ENCODE measurements at places on chromosomes 5 and 9.
A peak's percentile ranks its signal among the peaks of the same experiment; 100 is the strongest.

DNA sequence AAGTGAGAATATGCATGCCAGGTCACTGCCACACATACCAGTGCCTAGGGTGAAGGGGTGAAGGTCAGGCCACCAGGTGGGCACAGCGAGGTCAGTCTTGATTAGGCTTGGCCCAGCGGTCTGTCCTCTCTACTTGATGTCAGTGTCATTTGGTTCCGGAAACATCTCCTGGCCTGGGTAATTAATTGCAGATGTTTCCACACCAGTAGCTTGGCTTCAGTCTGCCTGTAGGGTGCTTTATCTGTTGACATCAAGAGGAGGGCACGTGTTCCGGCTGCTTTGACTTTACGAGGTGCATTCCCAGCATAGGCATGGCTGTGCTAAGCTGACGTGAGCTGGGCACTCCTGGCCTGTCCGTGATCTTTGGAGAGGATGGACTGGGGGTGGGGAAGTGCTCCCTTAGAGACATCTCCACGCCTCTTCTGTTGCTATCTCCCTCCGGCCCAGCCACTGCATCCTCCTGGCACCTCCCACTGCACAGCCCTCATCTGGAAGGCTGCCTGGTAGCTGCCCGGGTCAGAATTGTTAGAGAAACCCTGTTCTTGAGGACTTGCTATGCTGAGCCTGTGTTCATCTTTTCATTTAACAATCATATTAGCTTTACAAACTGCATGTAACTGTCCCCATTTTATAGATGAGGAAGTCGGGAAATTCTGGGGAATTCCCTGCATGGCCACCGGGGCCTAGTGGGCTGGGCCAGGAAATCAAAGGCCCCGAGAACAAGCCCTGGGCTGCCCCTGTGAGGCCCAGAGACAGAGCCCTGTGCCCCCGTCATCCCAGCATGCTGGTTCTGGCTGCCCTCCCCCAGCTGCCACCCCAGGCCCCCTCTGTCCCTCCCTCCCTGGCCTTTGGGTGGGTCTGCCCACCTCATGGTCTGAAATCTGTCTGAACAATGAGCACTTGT, 29.1 kb downstream of the JADE2 start:
- H3K27ac ChIP-seq = peak overlapping the region; percentile 86
- no peak overlapping the region for H3K4me3 ChIP-seq
- H3K27me3 ChIP-seq = no peaks in the 10 kb centered on the region
- peaks cover 51% of the 10 kb centered on the region for H3K4me1 ChIP-seq
- DNase-seq = peak; percentile 87

- H3K27ac ChIP-seq = no peak overlapping the region
- H3K4me3 ChIP-seq = no peak overlapping the region
- H3K4me1 ChIP-seq = no peaks in the 10 kb centered on the region
- no peaks in the 10 kb centered on the region for H3K27me3 ChIP-seq
- H3K36me3 ChIP-seq = no peaks in the 10 kb centered on the region
- no peak for DNase-seq
Observed at GRCh38 chr9:135694414-135694813, 4.9 kb downstream of the SOHLH1 start.

DNA sequence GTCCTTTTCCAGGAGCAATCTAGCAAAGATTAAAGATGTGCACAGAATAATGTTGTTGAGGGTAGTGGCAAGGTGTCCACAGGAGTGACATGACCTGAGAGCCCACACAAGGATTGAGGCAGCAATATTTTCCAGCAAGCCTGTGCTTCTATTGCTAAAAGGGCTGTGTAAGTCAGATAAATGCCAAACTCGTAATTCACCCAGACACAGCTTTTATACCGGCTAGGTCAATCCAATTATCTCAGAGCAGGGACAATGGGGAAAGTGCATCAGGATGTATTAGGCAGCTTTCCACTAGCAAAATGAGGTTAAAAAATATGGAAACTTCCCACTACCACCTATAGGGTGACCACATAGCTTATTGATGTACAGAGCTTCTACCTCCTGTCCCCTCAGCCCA, 34.8 kb upstream of the RAB3C start:
- H3K36me3 ChIP-seq = no peaks in the 10 kb centered on the region
- no peak for DNase-seq
- no peaks in the 10 kb centered on the region for H3K27me3 ChIP-seq
- H3K4me1 ChIP-seq = peaks cover 34% of the 10 kb centered on the region
- no peak overlapping the region for H3K4me3 ChIP-seq

GRCh38 chr5:43416803-43417394, 4.7 kb upstream of the CCL28 start:
- no peaks in the 10 kb centered on the region for H3K27me3 ChIP-seq
- no peaks in the 10 kb centered on the region for H3K36me3 ChIP-seq
- H3K4me1 ChIP-seq = no peaks in the 10 kb centered on the region
- H3K4me3 ChIP-seq = no peak overlapping the region
- DNase-seq = no peak

- no peak overlapping the region for H3K27ac ChIP-seq
- H3K4me1 ChIP-seq = peaks cover 8% of the 10 kb centered on the region
Observed at GRCh38 chr9:21002040-21002439, 29.4 kb downstream of the HACD4 start.
